CD4-positive, alpha-beta T cell (primary cell): ENCODE measurements at places on chromosomes 5 and 9.

DNA sequence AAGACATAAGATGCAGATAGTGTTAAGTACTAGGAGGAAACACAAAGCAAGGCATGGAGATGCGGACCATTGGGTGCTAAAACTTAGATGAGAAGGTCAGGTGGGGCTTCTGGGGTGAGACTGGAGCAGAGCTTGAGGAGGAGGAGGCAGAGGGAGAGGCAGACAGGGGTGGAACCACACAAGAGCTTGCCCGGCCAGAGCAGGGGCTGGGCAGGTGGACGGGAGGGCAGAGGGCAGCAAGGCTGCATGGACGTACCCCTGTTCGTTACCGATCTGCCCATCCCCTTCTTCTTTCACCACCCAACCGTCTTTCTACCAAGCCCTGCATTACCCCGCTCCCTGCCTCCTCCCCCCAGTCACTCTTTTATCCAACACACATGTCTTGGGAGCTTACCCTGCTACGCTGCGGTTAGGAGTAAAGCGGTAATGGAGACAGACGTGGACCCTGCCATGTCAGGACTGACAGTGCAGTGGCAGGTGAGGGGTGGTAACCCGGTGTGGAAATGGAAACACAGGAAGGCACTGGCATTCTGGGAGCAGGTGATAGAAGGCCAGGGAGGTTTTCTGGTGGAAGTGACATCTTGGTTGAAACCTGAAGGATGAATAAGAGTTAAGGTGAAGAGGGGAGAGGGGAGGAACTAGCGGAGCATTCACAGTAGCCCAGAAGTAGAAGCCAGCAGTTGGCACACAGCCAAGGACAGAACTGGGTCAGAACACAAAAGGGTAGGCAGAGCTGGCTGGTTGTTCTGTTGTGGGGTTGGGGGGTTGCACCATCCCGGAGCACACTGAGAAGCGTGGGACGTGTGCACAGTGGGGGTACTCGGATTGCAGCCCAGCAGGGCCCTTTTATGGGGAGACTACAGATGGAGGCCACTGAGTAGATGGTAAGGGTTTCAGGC is 167.2 kb downstream of the CACNA1B start:
- no peak for DNase-seq

DNA sequence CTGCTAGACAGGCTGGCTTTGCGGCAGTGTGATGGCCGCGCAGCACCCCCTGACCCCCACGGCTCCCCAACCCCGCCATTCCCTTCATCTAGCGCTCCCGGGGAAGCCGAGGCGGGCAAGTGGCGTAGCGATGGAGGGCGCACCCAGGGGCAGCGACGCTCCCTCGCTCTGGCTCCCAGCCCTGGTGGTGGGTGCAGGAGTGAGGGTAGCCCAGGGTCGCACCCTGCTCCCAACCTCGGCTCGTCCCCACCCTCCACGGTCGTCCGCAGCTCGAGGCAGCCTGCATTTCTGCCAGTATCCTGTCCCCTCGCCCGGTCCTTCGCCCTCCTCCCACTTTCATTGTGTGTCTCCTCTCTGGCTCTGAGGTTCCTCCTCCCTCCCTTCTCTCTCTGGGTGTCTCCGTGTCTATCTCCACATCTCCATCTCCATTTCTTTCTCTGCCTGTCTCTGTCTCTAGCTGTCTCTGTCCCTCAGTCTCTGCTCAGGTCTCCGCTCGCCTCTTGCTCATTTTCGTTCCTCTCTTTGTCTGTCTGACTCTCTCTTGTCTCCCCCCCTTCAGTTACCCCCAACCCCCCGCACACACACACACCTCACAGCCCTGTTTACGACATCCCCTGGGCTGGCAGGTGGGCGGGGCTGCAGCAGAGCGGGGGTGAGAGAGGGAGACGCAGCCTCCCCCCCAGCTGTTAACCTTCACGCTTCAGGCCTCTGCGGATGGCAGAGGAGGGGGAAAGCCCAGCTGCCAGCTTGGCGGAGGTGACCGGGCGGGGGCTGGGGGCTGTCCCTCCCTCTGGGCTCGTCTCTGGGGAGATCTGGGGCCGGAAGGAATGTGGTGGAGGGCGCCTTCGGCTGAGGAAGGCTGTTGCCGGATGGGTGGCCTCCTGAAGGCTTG is 48.7 kb upstream of the PSD2 start:
- peak; percentile 79 for DNase-seq

GRCh38 chr9:89605465-89606048 is 745 bp downstream of the GADD45G start:
- peak; percentile 64 for DNase-seq

DNA sequence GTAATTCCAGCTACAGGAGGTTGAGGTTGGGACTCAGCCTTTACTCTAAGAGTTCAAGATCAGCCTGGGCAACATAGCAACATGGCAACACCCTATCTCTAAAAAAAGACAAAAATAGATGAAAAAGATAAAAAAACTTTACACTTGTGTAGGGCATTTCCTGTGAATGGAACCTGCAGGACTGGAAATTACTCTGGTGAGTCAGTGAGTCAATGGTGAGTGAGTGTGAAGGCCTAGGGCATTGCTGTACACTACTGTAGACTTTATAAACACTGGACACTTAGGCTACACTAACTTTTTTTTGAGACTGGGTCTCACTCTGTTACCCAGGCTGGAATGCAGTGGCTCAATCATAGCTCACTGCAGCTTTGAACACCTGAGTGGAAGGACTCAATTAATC is 19.5 kb upstream of the ARSI start:
- DNase-seq: no peak
